ENCODE measurements at places on chromosomes 3 and 15.
A peak's percentile ranks its signal among the peaks of the same experiment; 100 is the strongest.

DNA sequence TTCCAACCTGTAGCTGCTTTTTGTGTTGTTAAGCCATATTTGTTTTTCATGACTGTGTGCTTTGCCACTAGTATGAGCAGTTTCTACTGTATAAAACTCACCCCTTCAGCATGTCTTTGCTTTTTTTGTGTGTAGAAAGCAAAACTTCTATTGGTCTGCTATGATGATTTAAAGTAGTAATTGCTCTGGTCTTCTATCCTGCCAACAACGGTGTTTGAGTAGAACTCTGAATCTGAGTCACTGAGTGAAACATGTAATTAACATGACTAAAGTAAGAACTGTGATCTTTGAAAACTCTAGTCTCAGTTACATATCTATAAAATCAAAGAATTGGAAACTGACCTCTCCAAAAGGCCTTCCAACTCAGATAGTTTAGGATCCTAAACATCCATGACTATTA is 133.6 kb downstream of the TPRG1 start:
- DNase-seq, result no peak

DNA sequence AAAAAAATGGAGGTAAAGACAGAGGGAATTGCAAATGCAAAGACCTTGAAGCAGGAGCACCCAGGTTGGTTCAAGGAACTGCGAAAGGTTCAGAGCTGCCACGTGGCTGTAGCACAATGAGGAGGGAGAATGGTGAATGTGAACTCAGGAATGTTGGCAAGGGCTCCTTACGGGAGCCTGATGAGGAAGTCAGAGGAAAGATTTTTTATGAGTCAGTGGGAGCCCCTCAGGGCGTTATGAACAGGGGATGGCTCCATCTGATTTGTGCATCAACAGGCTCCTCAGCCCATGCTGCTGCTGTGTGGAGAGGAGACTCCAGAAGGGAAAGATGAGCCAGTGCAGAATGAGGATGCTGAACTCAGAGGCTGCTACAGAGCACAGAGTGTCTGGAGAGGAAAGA is 194.4 kb downstream of the ARRDC4 start:
- DNase-seq, result peak; percentile 22

GRCh38 chr3:38555926-38556325 is 59.8 kb downstream of the EXOG start:
- no peak for DNase-seq

- peak; percentile 11 for DNase-seq
Observed at GRCh38 chr15:68821190-68821840, 620 bp upstream of the ANP32A start.

DNA sequence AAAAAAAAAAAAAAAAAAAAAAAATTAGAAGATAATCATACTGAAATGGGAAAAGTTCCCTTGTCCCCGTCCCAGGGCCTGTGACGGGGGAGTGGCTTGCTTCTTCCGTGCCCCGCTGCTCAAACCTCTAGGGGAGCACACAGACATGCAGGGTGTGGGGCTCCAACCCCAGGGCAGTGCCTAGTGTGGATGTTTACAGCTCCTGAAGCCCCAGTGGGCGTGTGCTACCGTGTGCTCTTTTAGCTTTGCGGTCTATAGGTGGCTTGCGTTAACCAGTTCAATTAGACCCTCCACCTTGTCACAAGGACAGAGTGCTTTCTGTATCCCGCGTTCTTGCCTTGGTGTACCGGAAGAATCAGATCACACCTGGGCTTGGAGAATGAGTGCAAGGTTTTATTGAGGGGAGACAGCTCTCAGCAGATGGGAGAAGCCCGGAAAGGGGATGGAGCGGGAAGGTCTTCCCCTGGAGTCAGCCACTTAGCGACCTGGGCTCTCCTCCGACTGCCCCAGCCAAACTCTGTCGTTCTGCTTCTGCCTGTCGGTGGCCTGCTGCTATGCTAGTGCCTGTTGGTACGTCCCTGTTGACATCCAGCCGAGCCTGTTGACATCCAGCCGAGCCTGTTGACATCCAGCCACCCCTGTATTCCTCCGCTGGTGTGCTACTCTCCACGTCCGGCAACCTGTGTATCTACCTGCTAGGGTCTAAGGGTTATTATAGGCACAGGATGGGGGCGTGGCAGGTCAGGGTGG is 569.8 kb downstream of the VGLL3 start:
- no peak for DNase-seq

- no peak for DNase-seq
Observed at GRCh38 chr3:181383201-181383600, 328.5 kb upstream of the SOX2 start.

GRCh38 chr15:65371976-65372786 is 5.6 kb downstream of the IGDCC3 start:
- no peak for DNase-seq

DNA sequence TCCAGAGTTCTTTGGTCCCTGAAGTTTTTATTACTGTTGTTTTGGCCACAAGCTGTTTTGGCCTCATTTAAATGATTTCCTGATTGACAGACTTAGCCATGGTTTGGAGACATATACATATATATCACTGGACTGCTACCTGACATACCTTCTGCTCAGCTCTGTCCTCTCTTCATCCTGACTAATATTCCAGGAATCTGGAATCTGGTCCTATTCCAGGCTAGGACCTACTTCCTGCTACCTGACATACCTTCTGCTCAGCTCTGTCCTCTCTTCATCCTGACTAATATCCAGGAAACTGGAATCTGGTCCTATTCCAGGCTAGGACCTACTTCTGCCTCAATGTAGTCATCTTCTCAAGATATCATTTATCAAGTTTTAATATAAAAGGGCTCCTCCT is 724.4 kb upstream of the ROBO1 start:
- DNase-seq, result no peak

DNA sequence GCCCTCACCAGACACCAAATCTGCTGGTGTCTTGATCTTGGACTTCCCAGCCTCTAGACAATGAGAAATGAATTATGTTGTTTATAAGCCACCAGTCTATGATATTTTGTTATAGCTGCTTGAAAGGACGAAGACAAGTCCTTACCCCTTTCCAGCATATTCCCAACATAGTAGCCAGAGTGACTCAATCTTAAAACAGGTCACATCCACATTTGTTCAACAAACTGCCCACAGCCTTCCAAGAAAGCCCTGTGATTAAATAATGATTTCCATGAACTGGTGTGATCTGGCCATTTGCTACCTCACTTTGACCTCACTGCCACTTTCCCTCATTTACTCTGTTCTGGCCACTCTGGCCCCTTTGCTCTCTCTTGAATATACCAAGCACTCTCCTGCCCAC is 193.7 kb upstream of the CFAP20DC start:
- no peak for DNase-seq

DNA sequence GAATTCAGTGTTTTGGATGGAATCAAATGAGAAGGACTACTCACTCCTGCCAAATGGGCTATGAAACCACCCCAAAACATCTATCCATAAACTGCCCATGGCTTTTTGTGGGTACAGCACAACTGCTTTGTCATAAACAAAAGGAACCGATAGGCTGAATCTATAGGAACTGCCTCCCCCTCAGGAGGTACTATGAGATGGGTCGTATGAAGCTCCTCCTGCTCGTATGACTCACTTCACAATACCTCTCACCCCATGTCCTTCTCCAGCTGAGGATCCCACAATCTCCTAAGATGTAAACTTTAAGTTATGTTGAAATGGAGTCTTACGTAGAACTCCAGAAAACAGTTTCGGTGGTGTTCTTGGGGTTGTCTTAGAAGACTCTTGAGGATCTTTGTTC is 129.9 kb upstream of the SAMMSON start:
- no peak for DNase-seq

DNA sequence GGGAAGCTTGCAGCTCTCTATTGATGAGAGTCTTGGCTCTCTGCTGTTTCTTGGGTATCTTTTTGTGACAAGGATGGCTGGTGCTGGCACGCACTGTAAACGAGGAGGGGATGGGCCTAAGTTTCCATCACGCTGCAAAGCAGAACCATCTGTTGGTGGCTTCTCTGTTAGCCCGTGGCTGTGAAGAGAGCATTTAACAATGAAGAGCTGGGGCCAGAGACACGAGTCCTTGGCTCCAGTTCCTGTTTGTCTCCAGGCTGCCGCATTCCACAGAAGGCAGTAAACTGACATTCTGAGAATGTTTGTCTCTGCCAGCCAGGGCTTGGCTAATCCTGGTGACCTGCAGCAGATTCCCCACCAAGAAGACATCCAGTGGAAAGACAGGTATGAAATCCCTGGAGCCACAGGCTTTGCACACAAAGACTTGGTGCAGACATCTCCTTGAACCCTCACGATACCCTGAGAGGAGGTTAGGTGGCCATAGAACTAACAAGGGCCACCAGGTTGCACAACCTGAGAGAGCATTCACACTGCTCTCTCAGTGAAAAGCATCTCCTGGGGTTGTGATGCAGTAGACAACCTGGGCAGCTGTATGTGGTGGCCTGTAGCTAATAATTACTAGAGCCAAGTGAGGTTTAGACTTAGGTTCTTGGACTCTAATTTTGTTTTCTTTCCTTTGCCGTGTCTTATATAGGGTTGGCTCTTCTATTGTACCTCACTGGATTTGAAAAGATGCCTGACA is 130.9 kb downstream of the ASB7 start:
- DNase-seq, result no peak

DNA sequence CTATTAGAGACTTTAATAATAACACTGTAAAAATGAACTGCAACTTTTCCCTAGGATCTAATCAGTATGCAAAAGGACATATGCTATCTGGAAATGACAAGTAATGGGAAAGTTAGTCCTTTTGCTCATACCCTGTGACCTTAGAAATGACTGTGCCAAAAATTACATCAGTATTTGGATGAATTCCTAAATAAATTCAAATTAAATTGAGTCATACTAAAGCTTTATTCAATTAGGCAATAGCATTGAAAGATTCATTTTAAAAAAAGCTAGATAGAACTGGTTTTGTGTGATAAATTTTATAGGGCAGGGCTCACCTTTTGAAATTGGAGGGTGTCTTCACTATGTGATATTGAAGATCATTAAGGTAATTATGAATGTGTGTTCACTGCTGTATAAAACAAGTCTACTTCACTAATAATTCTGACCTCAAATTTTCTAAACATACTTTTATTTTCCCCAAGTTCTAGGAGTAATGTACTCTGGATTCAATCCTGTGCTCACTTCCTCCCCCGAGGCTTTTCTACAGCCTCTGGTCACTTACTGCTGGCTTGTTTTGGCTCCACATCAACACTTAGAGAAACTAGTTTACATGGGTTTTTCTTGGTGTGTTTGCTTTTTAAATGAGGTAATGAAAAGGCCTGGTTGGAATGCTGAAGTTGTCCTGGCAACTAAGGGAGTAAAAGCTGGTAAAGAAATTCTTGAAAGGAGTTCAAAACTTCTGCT is 44.4 kb upstream of the SPTSSB start:
- DNase-seq, result peak; percentile 9

GRCh38 chr3:52053307-52054304 is 2.8 kb downstream of the DUSP7 start:
- no peak for DNase-seq

GRCh38 chr15:36643551-36643950 is 64.1 kb downstream of the CDIN1 start:
- no peak for DNase-seq

DNA sequence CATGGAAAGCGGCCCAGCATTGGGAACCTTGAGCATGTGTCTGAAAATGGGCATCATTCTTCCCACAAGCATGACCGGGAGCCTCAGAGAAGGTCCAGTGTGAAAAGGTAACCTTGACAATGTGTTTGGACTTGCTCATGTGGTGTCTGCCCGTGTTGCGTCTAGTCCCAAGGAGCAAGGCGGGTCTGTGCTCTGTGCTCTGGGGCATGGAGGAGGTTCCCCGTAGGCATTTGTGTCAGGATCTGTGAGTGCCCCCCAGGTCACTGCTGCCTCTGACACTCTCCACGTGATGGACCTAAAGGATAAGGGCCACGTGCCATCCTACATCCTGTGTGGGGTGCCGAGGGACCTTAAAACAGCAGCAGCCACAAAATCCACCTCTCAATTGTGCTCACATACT is 44.9 kb downstream of the CHDH start:
- DNase-seq, result no peak

- DNase-seq, result no peak
Observed at GRCh38 chr3:14699643-14700042, 24.7 kb downstream of the C3orf20 start.

- DNase-seq, result no peak
Observed at GRCh38 chr3:30893678-30894325, 659 bp downstream of the GADL1 start.

GRCh38 chr3:30655187-30655812 is 48.9 kb downstream of the TGFBR2 start:
- no peak for DNase-seq

Data from HS-27A (cell line).